ENCODE measurements at places on chromosomes 4 and X.

- no peak for DNase-seq
Measured at GRCh38 chr4:149409146-149409545, 406.5 kb downstream of the IQCM start.

- DNase-seq, result no peak
Measured at GRCh38 chr4:102601586-102602227, 100.5 kb downstream of the NFKB1 start.

DNA sequence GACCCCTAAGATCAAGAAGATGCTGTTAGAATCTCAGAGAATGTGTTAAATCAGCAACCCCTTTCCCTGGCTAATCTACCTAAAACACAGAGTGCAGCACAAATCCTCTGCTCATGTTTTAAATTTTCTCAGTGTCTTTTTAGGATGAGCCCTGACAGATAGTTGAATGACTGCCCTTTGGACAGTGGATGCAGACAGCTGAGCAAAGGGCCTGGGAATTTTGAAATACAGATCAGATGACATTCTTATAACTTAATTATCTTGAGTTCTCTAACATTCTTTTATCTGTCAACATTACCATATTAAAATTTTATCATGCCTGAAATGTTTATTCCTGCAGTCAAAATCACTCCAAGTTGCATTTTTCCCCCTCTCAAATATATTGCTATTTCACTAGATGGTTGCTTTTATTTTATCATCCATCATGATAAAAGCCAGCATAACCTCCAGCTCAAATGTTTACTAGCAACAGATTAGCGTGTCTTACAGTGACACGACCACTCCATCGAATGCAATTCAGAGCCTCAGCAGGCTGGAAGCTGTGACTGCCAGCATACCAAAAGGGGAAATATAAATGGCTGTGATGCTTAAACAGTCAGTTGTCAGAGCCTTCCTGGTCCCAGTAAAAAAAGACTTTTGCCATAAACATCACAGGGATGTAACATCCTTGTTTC, 22.8 kb upstream of the ARHGAP24 start:
- no peak for DNase-seq

DNA sequence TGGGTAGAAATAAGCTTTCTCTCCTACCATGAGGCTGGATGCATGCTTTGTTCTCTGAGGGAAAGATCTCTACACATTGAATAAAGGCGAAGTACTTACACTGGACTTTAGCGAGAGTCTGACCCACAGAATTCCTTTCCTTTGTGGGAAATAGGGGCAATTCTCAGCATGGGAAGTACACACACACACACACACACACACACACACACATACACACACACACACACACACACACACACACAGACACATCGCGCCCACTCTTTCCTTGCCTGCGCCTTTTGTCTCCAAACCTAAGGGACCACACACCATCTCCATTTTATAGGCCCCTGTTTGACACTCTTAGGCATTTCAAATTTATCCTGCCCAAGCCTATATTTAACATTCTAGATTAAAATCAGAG, 83.8 kb downstream of the LUZP4 start:
- DNase-seq, result no peak

DNA sequence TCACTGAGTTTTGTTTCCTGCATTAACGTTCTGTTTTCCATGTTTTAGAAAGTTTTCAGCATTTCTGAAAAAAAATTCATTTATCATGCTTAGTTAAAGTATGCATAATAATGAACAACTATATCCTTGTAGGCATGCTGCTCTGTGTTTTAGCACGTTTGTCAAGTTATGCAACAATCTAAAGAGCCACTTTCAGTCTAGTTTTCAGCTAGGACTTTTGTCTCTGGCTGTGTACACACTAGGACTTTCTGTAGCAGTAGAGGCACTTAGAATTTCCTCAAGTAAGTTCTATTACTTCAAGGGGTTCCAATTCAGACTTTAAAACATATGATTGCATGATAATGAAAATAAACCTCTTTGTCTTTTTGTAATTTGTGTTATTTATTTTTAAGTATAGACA, 12.4 kb downstream of the DCAF8L1 start:
- DNase-seq, result no peak
